ENCODE measurements at places on chromosomes 5 and 9. TPM values are rescaled to one million over a fixed set of nuclear protein-coding genes. Genes with fewer than 3 reads are reported as not detected.
A peak's percentile ranks its signal among the peaks of the same experiment; 100 is the strongest.

DNA sequence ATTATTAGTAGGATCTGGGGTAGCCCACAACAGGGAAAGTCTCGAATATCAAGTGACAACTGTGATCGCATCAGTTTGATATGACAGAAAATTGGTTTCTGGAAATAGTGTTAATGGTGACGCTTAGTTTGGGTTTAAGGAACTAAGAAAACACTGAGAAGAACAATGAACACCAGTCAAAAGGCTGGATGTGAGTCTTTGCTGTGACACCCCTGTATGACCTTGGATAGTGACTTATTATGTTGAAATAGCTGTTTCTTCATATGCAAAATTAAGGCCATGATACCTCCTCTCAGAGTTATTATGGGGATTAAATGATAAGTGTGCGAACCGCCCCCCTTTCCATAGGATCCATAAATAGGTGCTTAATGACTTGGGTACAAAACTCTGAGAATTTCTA, 926 bp downstream of the DNAJC25 start:
- H3K27me3 ChIP-seq: no peaks in the 10 kb centered on the region
- peaks cover 22% of the 10 kb centered on the region for H3K4me1 ChIP-seq
- peak overlapping the region; percentile 87 for H3K27ac ChIP-seq
- no peaks in the 10 kb centered on the region for H3K36me3 ChIP-seq
- DNase-seq: no peak
- H3K4me3 ChIP-seq: peak overlapping the region; percentile 89

DNA sequence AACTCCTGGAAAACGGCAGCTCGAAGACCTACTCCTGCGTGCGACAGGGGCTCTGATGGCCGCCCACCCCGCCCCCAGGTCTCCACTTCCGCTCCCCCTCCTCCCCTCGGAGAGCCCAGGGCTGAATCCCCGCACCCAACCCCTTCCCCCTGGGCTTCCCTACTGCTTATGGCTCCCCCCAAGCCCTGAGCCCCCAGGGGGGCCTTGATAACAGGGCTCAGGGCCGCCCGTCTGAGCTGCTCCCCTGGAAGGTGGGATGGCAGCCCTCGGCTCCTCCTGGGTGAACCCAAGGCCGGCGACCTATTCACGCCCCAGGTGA, 30.4 kb downstream of the GLT6D1 start:
- DNase-seq: no peak
- H3K4me1 ChIP-seq: no peaks in the 10 kb centered on the region
- H3K27ac ChIP-seq: no peak overlapping the region
- H3K36me3 ChIP-seq: no peaks in the 10 kb centered on the region

DNA sequence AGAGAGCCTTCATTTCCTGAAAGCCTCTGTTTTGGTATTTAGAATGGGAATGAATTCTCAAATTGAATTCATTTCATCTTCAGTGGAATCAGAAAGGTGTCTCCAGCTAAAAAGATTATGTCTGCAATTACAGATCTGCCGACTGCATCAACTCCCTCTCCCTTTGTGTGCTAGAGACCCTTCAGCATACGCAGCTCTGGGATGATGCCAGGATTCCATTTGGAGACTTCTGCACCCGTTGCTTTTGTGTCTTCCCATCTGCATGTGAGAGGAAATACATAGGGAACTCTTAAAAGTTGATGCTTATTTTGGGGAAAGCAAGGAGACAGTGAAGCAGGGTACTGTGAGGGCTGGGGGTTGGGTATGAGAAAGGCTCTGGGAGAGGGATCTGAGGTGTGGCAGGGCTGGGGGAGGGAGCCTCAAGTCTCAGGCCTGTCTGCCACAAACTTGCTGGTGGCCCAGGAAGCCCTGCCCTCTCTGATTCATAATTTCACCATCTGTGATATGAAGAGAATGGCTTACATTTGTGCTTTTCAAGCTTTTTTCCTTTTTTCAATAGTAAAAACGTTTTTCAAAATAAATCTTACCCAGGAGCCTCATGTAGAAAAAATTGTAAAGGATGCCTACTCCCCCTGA, 89.7 kb upstream of the SAP30L start:
- H3K27ac ChIP-seq: no peak overlapping the region
- H3K4me3 ChIP-seq: no peak overlapping the region
- no peak for DNase-seq
- H3K27me3 ChIP-seq: no peaks in the 10 kb centered on the region
- H3K36me3 ChIP-seq: no peaks in the 10 kb centered on the region

GRCh38 chr9:13956107-13956506, 357.8 kb downstream of the NFIB start:
- H3K4me3 ChIP-seq: no peak overlapping the region
- H3K27me3 ChIP-seq: no peaks in the 10 kb centered on the region
- no peaks in the 10 kb centered on the region for H3K36me3 ChIP-seq
- H3K27ac ChIP-seq: no peak overlapping the region
- no peak for DNase-seq

The DAB2IP gene
- total RNA-seq: 102 TPM

GRCh38 chr5:149603920-149604319, 22.6 kb downstream of the ARHGEF37 start:
- H3K27ac ChIP-seq: no peak overlapping the region
- H3K36me3 ChIP-seq: no peaks in the 10 kb centered on the region
- H3K4me1 ChIP-seq: peaks cover 6% of the 10 kb centered on the region
- H3K4me3 ChIP-seq: no peak overlapping the region
- DNase-seq: no peak

The ZNF354C gene
- 4.6 TPM for total RNA-seq

GRCh38 chr5:149280124-149280523, 8.5 kb downstream of the AFAP1L1 start:
- no peaks in the 10 kb centered on the region for H3K36me3 ChIP-seq
- H3K27me3 ChIP-seq: no peaks in the 10 kb centered on the region
- H3K4me3 ChIP-seq: no peak overlapping the region
- DNase-seq: no peak
- no peak overlapping the region for H3K27ac ChIP-seq

The PTTG1 gene
- total RNA-seq: 209 TPM

DNA sequence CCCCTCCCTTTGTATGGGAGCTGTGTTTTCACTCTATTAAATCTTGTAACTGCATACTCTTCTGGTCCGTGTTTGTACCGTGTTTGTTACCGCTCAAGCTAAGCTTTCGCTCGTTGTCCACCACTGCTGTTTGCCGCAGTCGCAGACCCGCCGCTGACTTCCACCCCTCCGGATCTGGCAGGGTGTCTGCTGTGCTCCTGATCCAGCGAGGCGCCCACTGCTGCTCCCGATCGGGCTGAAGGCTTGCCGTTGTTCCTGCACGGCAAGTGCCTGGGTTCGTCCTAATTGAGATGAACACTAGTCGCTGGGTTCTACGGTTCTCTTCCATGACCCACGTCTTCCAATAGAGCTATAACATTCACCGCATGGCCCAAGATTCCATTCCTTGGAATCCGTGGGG, 6.6 kb upstream of the GNE start:
- H3K27me3 ChIP-seq: no peaks in the 10 kb centered on the region
- no peaks in the 10 kb centered on the region for H3K4me1 ChIP-seq
- DNase-seq: no peak

DNA sequence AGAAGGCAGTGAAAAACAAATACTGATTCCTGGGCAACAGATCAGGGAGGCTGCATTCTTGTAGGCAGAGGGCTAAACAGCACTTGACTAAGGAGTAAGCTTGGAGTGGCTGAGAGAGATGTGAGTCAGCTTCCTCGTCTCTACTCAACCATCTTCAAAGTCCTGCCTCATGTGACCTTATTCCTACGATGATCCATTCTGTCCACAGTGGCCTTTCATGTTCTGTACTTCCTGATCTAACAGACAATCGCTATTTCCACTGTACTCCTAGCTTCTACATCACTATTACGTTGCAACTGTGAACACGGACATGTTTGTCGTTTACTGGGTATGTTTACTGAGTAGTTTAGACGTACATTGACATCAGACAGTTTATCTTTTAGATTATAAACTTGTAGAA, 365.4 kb downstream of the ARL15 start:
- H3K36me3 ChIP-seq: no peaks in the 10 kb centered on the region
- H3K4me1 ChIP-seq: peaks cover 4% of the 10 kb centered on the region
- no peak for DNase-seq
- H3K27me3 ChIP-seq: no peaks in the 10 kb centered on the region

The TXNDC8 gene
- 3.5 TPM for total RNA-seq

The PDGFRB gene
- total RNA-seq: 87.0 TPM

The DOCK8 gene
- 51.4 TPM for total RNA-seq

DNA sequence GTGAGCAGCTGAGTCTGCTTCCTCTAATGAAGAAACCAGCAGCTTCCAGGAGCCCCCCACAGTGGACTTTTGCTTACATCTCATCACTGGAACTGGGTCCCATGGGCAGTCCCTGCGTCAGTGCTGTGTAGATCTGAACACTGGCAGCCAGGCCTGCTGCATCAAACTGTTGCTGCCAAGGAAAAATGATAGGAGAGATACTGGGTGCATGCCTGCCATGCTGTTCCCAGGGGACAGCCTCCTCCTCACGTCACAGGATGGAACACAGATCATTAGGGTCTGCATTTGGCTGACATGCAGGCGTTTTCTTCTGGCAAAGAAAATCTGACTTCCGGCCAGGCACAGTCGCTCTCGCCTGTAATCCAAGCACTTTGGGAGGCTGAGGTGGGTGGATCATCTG, 67.9 kb downstream of the OLFM1 start:
- no peak for DNase-seq
- no peaks in the 10 kb centered on the region for H3K27me3 ChIP-seq
- no peak overlapping the region for H3K27ac ChIP-seq
- H3K4me3 ChIP-seq: no peak overlapping the region
- no peaks in the 10 kb centered on the region for H3K4me1 ChIP-seq

GRCh38 chr5:133790898-133791297, 177.5 kb downstream of the C5orf15 start:
- no peaks in the 10 kb centered on the region for H3K27me3 ChIP-seq
- no peaks in the 10 kb centered on the region for H3K4me1 ChIP-seq
- H3K36me3 ChIP-seq: no peaks in the 10 kb centered on the region
